ENCODE measurements at places on chromosomes 13 and 19.

- DNase-seq = no peak
Measured at GRCh38 chr13:23806874-23807526, 82.2 kb downstream of the MIPEP start.

DNA sequence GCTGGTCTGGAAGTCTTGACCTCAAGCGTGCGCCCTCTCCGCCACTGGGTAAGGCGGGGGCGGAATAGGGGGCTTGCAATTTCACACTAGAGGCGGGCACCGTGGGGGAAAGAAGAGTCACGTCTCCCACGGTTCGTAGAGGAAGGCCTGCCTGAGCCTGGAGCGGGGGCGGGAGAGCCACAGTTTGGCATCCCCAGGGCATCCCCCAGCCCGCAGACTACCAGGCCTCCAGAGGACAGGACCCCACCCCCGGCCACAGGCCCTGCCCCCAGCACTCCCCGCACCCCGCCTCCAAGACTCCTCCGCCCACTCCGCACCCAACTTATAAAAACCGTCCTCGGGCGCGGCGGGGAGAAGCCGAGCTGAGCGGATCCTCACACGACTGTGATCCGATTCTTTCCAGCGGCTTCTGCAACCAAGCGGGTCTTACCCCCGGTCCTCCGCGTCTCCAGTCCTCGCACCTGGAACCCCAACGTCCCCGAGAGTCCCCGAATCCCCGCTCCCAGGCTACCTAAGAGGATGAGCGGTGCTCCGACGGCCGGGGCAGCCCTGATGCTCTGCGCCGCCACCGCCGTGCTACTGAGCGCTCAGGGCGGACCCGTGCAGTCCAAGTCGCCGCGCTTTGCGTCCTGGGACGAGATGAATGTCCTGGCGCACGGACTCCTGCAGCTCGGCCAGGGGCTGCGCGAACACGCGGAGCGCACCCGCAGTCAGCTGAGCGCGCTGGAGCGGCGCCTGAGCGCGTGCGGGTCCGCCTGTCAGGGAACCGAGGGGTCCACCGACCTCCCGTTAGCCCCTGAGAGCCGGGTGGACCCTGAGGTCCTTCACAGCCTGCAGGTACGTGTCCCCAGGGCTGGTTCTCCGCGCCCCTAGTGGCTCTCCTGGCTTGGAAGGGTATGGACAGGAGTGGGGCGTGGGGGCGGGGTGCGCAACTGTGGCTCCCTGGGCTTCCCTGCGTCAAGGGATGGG is at the start of gene ANGPTL4:
ANGPTL4 (plus strand) TSS at position 353 of the 969 bp plus-strand sequence; CDS start at position 520, 167 bp downstream.
- peak; percentile 77 for DNase-seq

DNA sequence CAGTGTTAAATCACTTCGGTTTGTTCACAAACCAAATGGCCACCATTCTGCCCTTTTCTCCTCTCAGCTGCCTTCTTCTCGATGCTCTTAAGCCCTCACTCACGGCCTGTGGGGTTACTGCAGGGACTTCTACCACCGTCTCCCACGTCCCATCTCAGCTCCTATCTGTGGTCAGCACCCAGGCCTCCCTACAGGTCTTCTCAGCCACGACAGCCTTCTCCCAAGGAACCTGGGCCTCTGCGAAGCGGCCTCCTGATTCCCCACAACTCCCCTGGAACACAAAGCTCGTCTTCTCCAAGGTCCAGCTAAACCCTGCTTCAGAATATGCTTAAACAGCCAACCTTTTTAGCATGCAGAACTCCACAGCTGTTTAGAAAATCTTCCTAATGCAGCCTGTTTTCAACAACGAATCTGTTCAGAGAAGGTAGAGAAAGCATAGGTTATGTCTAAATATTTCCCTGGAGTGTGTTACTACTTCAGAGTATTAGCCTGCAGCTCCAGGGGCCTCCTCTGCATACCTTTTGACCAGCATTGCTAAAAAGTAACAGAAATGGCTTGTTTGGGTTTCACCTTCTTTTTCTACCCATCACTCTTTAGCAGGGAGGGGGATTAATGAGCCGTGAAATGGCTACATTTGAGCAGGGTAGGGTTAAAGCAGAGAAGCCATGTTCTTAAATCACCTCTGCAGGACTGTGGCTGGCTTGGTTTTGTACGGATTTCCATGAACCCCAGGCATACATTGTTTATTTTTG is 104.0 kb downstream of the COL4A2 start:
- DNase-seq = no peak

GRCh38 chr19:41929536-41930071 is 1.4 kb upstream of the ERFL start:
- no peak for DNase-seq

GRCh38 chr13:92315265-92315664 is 911.3 kb upstream of the GPC6 start:
- peak; percentile 42 for DNase-seq

- no peak for DNase-seq
Measured at GRCh38 chr13:34864671-34865070, 77.4 kb upstream of the NBEA start.

DNA sequence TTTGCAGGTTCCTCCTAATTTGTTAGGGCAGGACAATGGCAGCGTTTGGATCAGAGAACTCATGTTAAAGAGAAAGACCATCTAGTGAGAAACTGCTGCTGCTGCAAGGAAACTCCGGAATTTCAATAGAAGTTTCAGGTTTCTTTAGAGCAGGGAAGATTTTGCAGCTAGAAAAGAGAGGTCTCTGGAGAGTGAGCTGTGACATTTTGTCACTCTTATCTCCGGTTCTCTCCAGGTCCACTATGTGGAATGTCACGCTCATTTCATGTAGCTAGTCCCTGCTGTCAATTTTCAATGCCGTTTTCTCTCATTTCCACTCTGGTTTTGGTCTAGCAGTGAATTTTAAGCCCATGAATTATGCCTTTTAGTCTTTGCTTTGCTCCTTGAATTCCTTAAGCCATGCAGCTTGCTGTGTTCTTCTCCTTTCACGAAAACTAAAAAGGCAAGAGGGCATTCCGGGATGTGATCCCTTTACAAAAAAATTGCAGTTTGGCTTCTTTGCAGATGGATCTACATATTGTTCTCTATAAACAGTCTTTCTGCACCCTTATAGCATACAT is 46.7 kb upstream of the POSTN start:
- DNase-seq = no peak
